BE2C (cell line): ENCODE measurements at places on chromosomes 3 and 15.

- peak; percentile 36 for DNase-seq
Measured at GRCh38 chr3:99499235-99500158, 138.9 kb upstream of the COL8A1 start.

DNA sequence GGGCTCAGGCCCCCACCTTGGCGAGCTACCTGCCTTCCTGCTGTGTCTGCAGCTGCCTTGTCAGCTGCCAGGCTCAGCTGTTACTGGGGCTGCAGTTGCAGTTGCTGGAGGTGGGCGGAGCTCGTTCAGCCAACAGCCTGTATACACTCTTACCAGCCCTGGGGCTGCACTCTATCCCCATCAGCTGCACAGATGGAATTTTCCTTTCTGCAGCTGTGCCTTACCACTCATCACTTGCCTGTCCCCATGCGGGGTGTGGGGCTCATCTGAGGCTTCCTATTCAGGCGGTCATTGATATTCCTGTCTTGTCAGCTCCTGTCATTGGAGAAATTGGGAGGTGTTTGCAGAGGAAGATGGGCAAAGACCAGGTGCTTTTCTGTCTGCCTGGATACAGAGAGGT lies 9.1 kb upstream of the SYN2 start:
- DNase-seq, result peak; percentile 77

GRCh38 chr15:91942720-91943394 lies 89.3 kb downstream of the SLCO3A1 start:
- DNase-seq, result no peak

DNA sequence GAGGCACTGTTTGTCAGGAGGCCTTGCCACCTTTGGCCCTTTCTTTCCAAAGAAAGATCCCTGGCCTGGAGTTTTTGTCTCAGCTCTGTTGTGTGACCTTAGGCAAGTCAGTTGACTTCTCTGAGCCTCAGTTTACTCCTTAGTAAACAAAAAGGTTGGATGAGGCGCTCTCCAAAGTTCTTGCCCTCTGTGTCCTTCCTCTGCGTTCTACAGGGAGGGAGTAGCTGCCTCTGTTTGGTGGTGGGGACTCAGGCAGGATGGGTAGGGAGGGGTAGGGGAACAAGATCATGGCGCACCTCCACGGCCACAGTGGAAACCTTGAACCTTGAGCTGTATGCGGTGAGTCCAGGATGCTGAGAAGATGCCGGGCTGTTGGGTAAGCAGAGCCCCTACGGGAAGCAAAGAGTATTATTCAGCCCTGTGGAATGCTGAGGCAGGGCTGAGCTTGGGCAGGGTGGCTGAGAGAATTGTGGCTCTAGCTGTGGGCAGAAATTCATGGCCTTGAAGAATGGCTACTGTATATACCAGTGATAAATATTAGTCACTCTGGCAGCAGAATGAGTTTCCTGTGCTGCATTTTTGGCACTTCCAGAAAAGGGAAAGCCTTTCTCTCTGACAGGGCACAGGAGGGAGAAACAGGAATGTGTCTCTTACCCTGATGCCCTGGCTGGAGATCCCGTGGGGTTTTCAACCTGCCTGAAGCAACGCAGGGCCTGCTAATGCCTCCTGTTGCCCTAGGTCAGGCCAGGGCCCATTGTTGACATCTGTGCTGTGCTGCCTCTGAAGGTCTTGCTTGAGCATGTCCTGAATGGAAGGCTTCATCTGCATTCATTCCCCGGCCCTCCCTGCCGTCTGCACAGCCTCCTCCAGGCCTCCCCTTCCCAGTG lies 39.9 kb downstream of the SMAD3 start:
- no peak for DNase-seq

GRCh38 chr15:78507831-78508160 lies 419 bp downstream of the HYKK start:
- no peak for DNase-seq

GRCh38 chr3:53193466-53194209 lies 32.6 kb downstream of the PRKCD start:
- no peak for DNase-seq

DNA sequence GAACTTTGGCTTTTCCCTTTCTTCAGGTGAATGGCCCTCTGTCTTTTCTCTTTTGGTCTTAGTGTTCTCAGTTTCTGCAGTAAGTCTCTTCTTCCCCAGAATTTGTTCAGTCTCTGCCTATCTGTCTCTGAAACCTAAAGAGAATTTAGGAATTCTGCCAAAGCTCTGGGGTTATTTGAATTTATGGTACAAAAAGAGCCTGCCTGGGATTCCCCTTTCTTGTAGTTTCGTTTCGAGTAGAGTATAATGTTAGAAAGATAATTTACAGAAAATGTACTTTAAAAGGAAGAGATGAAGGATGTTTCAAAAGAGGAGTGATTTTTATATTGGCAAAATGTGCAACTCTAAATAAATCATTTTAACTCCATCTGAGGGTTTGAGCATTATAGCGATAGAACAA lies 247.4 kb upstream of the SATB1 start:
- no peak for DNase-seq

DNA sequence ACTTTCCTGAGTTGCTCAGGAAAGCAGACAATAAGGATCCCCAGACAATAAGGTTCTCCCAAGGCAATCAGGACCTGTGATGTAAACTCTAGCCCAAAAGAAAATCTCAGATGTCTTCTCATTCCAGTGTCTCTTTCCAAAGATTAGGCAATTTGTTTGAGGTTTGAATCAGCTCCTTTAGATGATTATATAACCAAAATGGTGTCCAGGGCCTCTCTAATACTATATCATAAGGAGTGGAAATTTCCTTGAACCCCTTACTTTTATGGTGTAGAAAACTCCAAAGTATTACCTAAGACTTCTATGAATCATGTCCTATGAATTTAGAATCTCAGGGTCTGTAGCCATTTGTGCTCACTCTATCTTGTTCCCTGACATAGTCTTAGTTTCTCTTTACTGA lies 65.9 kb downstream of the GPR176 start:
- DNase-seq, result no peak

- DNase-seq, result no peak
Measured at GRCh38 chr3:32958509-32958908, 7.1 kb downstream of the CCR4 start.

DNA sequence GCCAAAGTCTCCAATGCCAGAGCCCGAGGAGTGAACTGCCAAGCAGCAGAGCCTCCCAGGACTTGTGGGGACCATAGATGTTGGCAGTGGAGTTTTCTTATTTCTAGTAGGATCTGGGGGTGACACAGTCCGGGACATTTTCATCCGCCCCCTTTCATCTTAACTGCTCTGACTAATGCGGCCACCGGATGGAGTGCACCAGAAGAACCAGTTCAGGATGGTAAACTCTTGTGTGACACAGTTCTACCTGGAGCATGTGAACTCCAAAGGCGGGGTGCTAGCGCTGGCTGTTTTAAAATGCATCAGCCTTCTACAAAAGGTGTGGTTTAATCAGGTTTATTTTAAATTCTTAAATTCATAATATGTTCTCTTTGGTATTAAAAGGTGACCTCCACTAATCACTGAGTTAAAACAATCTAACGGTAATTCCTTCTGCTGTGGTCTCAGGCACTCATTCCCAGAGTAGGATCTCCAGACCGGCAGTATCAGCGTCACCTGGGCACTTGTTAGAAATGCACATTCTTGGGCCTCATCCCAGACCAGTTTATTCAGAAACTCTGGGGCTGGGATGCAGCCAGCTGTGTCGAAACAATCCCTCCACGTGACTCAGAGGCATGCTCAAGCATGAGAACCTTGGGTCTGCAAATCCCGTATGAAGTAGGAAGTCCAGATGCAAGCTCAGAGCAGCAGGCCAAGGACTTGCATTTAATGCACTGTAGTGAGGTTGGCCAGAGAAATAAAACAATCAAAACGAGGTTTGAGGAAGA lies 105.5 kb downstream of the GABRB3 start:
- peak; percentile 27 for DNase-seq

- no peak for DNase-seq
Measured at GRCh38 chr3:74122281-74122680, 492.2 kb downstream of the CNTN3 start.

- peak; percentile 5 for DNase-seq
Measured at GRCh38 chr3:127050733-127051132, 67.8 kb downstream of the PLXNA1 start.

DNA sequence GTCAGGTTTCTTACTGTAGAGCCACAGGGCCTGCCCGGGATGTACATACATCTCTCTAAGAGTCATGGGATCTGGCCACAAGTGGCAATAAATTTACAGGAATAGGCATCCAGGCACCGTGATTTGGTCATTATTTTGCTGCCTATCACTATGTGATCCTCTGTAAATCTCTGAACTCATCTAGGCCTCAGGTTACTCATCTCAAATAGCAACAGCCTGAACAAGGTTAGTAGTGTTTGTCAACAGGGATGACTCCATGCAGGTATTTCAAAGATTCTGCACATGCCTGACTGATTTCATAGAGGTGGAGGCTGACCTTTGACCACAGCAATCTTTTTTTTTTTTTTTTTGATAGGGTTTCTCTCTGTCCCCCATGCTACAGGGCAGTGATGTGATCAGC lies 88.8 kb upstream of the TBL1XR1 start:
- DNase-seq, result no peak

DNA sequence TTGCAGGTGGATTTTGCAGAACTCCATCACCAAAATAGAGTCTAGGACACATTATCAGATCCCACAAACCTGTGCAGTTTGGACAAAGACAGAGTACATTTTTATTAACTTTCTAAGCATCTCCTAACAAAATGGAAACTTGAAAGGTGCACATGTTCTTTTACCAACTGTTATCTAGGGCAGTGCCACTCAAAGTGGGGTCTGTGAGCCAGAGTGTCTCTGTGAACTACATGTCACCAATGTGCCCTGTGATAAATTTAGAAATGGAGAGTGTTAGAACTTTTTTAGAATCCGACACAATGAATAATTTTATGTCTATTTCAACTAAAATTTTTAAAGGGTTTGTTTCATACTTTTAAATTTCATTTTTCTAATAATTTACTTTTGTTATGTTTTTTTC lies 68.4 kb upstream of the TMC3 start:
- no peak for DNase-seq
